ENCODE measurements at places on chromosomes 1 and 21. TPM values are rescaled to one million over a fixed set of nuclear protein-coding genes. Genes with fewer than 3 reads are reported as not detected.

- no peak for DNase-seq
- no peaks in the 10 kb centered on the region for H3K27me3 ChIP-seq
- no peak overlapping the region for H3K27ac ChIP-seq
- no peaks in the 10 kb centered on the region for H3K4me1 ChIP-seq
- H3K36me3 ChIP-seq = no peaks in the 10 kb centered on the region
These were observed 352.0 kb downstream of the HHIPL2 start for GRCh38 chr1:222195857-222196256.

DNA sequence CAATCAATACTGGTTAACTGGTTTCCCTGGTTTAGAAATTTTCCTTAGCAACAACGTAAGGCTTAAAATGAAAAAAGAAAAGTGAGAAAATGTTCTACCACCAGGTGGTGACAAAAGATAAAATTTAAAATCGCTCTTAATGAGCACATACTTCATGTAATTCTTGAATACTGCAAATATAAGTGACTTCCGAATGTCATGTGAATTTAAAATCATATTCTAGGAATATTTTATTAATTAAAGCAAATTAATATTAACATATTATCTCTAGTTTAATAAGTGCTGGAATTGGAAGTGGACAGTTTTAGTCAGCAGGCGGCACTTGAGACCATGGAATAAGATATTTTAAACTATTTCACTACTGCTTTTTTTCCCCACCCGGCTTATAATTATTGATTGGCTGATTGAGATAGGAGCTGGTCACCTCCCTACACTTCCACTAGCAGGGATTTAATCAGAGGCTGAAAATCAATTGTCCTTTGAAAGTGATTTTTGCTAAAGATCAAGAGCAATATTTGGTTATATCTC is 5.0 kb upstream of the ADAMTS1 start:
- H3K36me3 ChIP-seq = no peaks in the 10 kb centered on the region
- peak; percentile 81 for DNase-seq
- H3K27ac ChIP-seq = peak overlapping the region; percentile 6
- H3K4me3 ChIP-seq = no peak overlapping the region
- H3K4me1 ChIP-seq = peaks cover 25% of the 10 kb centered on the region

DNA sequence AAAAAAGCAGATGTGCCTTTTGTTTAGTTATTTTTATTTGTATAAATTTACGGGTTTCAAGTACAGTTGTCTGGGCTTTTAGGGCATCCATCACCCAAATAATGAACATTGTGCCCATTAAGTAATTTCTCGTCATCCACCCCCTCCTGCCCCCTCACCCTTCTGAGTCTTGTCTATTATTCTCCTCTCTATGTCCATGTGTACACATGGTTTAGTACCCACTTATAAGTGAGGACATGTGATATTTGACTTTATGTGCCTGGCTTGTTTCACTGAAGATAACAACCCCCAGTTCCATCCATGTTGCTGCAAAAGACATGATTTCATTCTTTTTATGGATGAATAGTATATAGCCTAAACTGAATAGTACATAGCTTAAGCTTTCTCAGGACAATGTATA is 189.2 kb downstream of the ZP4 start:
- no peaks in the 10 kb centered on the region for H3K36me3 ChIP-seq
- no peak overlapping the region for H3K4me3 ChIP-seq
- DNase-seq = no peak
- no peaks in the 10 kb centered on the region for H3K27me3 ChIP-seq
- no peaks in the 10 kb centered on the region for H3K4me1 ChIP-seq
- H3K27ac ChIP-seq = no peak overlapping the region

The CFH gene
- 84.2 TPM for total RNA-seq

GRCh38 chr1:214823311-214824117 is 220.5 kb downstream of the CENPF start:
- no peak overlapping the region for H3K27ac ChIP-seq
- no peaks in the 10 kb centered on the region for H3K4me1 ChIP-seq
- no peaks in the 10 kb centered on the region for H3K27me3 ChIP-seq
- peak; percentile 40 for DNase-seq

GRCh38 chr1:201163707-201164106 is 9.4 kb upstream of the TMEM9 start:
- no peak overlapping the region for H3K27ac ChIP-seq
- no peaks in the 10 kb centered on the region for H3K27me3 ChIP-seq
- H3K4me1 ChIP-seq = peaks cover 16% of the 10 kb centered on the region
- DNase-seq = no peak
- no peak overlapping the region for H3K4me3 ChIP-seq

The TMPRSS15 gene
- not detected for total RNA-seq

The DDAH1 gene
- total RNA-seq = 80.9 TPM

Measured in SJCRH30 (cell line).